ENCODE measurements at places on chromosomes 5 and 9.

DNA sequence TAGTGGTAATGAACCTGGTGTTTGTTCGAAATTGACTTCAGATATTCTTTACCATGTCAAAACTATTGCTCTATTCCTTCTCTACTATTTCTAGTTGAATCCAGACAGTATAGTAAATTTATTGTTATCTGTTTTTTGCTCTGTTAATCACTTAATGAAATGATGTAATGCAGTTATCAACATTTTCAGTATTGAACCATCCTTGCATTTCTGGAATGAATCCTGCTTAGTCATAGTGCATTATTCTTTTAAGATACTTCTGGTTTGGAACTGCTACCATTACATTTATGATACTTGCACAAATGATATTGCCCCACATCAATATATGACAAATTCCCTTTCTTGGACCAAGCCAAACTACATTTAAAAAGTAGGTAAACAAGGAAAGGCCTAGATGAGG lies 554.0 kb upstream of the KLF4 start:
- DNase-seq: no peak

GRCh38 chr9:2704504-2704903 lies 12.8 kb upstream of the KCNV2 start:
- no peak for DNase-seq

DNA sequence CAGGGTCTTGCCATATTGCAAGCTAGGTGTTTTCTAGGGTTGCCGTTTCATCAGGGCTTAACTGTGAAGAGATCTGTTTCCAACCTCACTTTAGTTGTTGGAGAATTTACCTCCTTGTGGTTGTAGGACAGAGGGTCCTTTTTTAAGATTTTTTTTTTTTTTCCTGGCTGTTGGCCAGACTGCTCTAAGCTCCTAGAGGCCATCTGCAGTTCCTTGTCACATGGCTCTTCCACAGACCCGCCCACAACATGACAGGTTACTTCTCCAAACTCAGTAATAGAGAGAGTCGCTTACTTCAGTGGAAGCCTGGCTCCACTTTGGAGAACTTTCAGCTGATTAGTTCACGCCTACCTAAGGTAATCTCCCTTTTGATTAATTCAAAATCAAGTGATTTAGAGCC lies 543.7 kb downstream of the DMRTA1 start:
- no peak for DNase-seq

- DNase-seq: no peak
Observed at GRCh38 chr5:134604908-134605307, 27.7 kb downstream of the SAR1B start.

DNA sequence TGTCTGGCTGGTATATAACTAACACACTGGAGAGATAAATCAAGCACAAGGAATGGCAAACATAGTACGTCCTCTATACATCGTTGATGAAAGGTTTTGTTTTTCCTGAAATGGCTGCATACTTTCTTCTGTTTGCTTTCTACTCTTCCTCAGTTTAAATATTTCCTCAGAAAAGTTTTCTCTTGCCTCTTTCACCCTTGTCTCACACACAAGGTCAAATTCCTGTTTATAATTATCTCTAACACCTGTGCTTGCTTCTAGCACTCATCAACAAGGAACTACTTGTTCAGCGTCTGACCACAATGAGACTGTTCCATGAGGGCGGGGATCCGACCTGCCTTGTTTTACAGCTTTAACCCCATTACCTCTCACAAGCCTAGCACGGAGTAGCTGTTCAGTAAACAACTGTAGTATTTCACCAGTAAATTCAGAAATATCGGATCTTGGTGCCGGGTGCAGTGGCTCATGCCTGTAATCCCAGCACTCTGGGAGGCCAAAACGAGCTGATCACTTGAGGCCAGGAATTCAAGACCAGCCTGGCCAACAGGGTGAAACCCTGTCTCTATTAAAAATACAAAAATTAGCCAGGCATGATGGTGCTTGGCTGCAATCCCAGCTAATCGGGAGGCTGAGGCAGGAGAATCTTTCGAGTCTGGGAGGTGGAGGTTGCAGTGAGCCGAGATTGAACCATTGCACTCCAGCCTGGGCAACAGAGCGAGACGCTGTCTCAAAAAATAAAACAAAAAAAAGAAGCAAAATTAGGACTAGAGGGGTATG lies 37.0 kb downstream of the NR6A1 start:
- DNase-seq: no peak

GRCh38 chr9:93267091-93267541 lies 83.2 kb downstream of the WNK2 start:
- DNase-seq: no peak

- DNase-seq: no peak
Observed at GRCh38 chr5:57754616-57755015, 272.0 kb upstream of the ACTBL2 start.

DNA sequence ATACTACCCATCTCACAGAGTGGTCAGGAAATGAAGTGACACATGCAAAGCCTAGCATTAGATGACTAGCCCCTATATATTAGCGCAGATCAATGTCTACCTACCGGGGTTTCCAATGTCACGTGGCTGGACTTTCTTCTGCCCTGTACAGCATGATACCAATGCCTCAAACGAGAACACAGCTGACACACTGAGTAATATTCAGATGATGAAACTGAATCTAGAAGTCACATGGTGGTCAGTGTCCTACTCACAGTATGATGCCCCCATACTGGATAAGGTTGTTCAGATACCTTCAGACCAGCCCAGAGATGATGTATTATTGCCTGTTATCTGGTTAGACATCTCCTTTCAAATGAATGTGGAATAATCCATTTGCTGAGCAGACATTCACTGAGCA lies 71.1 kb upstream of the FRRS1L start:
- no peak for DNase-seq

DNA sequence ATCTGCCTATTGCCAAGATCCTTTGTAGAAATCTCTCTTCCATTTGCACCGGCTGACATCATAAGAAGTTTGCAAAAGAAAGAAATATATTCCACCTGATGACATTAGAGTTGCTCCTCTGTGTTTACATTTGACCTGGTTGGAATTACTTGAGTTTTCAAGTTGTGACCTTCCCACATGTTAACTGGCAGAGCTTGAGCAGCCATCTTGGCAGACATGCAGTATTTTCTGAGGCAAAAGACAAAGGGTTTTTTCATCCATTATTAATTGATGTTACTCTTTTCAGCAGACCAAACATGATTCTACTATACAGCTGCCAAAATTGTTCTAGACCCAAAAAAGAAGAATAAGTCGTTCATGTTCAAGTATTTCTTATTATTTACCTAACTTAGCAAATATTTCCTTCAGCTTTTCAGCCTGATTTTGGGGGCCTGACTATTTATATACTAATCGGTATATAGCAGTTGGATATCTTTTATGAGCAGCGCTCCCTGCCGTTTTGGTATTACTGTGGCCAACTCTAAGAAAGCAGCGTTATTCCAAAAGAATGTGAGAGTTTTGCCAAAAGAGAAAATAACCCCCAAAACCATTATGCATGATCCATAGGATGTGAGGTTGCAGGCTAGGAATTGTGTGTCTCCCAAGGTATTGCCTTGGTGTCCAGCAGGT lies 212.9 kb downstream of the PBX3 start:
- no peak for DNase-seq

DNA sequence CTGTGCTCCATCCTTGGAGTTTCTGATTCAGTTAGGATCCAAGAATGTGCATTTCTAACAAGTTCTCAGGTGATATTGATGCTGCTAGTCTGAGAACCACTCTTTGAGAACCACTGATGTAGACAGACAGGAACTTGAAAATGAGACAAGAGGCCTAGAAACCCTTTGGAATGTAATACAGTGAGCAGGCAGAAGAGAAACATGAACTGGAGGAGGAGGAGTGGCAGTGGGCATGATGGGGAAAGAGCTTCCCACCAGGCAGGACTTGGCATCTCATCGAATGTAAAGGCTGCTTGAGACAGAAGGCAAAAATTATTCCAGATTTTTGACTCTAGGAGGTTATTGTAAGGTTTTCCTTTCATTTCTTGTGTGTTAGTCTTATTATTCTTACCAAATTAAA lies 295.8 kb upstream of the SGCD start:
- no peak for DNase-seq

- DNase-seq: no peak
Observed at GRCh38 chr5:107549567-107549966, 121.2 kb downstream of the EFNA5 start.

DNA sequence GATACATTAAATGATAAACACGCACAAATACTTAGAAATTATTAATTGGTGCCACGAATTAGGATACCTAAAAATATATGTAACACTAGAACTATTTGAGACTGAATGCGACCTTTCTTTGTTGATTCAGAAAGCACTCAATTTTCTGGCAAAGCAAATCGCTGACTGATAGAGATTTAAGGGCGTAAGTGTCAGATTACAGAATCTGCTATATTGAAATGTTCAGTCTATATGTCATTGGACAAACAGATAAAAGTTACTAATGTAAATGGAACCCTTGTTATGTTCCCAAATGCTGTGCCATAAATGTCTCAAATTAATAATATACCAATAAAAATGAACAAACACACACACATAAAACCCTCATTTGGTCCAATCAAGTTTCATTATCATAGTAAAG lies 137.9 kb downstream of the MPDZ start:
- no peak for DNase-seq

DNA sequence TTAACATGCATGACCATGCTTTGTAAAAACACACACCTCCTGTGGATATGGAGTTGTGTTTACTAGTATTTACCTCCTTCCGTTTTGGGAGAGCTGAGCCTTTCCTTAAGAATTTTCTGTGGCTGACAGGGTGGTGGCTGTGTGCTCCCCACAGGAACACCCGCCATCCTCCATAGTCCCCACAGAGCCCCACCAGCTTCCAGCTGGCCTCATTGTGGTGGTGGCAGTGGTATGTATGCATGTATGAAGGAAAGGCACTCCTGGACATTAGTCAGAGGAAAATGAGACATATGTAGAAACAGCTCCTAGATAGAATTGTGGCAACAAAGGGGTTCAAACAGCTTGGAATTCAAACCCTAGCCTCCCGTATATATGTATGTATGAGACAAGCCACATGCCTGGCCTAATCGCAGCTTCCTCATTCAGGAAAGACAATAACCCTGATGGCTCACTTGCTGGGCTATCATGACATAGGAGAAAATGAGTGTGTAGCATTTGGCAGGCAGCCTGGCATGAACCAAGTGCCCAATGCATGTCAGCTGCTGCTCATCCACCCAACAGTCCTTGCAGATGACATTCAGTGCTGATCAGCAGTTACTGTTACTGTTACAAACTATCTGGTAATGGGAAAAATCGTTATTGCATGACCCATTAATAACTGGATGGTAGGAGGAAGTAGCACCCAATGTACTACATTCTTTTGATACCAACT lies 459.7 kb downstream of the EBF1 start:
- DNase-seq: no peak

DNA sequence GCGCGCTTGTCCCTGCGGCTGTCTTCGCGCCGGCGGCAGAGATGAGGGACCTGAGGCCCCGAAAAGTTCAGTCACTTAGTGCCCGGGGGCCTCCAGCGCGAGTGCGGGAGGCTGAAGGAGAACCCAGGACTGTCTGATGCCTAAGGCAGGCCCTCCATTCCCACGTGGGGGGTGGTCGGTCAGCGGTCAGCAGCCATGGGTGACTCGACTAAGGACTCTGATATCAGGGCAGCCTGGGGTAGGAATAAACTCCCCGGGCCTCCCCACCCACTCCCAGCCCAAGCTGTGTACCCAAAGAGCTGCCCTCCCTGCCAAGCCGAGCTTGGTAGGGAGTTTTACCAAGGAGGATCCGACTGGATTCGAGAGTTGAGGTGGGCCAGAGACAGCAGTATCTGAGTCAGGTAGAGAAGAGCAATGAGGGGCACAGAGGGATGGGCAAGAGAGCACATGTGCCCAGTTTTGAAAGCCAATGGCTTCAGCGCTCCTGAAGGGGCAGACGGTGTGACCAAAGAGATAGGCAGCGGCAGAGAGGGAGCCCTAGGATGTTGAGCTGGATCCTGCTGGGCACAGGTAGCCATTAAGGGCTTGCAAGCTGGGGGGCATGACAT lies 787 bp downstream of the FGFR4 start:
- no peak for DNase-seq

DNA sequence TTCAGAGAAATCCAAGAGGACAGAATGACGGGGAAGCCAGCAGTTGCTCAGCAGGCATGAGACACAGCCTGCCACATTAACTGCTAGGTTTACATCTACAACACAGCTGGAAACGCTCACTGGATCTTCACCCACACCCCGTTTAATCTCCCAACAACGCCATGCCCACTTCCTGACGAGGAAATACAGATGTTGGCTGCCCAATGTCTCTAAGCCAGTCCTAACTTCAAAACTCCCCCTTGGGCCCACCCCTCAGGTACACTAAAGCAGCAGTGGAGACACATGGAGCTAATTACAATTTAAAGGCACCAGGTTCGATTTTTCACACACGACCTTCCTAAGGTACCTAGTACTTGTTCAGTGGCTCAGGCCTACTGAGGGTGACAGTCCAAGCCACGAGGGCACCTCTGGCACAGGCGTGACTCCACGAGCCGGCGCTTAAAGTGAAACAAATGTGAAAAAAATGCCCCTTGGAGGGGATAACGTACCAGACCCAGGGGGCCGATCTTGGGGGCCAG lies 904 bp downstream of the RPL12 start:
- DNase-seq: no peak

GRCh38 chr5:74412066-74412465 lies 228.5 kb downstream of the ENC1 start:
- DNase-seq: no peak

DNA sequence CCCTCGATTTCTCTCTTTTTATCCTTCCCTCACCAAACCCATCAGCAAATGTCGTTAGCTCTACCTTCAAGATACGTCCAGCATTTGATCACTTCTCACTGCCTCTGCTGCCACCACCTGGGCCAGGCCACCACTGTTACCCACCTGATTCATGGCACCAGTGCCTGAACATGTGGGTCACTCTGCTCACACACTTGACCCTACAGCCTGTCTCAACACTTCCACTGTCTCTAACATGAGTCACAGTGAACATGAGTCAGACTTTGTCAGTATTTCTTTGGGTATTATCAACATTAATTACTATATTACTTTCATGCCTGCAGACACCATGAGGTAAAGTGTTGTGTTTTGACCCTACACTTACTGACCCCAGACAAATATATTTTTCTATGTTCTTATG lies 19.6 kb downstream of the SLC24A2 start:
- no peak for DNase-seq

Measured in activated CD4-positive, alpha-beta T cell treated with anti-CD3 and anti-CD28 coated beads for 1 hour (primary cell).